ENCODE measurements at places on chromosomes 4 and X.

GRCh38 chr4:16642897-16643296, 255.5 kb downstream of the LDB2 start:
- DNase-seq: peak; percentile 12

GRCh38 chrX:10597871-10598270, 22.5 kb downstream of the MID1 start:
- peak; percentile 38 for DNase-seq

DNA sequence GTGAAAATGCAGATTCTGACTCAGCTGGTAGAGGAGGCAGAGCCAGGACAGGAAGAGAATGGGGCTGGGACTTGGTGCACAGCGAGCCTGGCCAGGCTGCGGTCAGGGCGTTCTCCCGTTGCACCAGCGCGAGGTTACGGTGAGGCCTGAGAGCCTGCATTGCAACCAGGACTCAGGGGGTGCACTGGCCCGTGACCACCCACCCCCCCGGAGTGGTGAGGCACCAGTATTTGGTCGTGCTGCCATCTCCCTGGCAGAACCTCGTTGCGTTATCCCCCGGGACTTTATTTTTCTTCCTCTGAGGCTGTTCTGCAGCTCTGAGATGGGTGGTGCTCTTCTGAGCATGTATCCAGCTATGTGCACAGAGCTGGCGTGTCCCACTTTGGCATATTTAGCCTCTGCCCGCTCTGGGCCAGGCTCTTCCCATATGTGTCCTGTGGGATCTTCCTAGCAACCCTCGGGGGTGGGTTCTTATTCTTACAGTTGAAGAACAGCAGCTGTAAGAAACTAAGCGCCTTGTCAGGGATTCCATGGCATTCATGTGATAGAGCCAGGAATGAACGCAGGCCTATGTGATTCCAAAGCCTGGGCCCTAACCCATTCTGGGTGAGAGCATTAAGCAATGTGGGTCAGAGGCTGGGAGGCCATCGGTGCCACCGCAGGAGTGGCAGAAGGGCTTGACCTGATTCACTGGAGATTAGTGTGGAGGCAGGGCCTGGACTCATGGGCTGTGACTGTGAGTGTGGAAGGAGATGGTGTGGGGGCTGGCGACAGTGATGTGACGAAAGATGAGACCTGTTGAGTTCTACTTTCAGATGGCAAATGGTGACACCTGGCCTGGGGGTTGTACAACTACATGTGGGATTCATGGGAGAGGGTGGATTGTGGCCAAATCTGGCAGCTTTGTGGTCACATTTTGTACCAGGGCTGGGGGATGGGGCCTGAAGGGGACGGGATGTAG, 3.1 kb downstream of the TADA2B start:
- DNase-seq: no peak

GRCh38 chr4:41460641-41461040, 77.3 kb upstream of the LIMCH1 start:
- no peak for DNase-seq

GRCh38 chr4:158652920-158653319, 18.8 kb downstream of the C4orf46 start:
- no peak for DNase-seq

DNA sequence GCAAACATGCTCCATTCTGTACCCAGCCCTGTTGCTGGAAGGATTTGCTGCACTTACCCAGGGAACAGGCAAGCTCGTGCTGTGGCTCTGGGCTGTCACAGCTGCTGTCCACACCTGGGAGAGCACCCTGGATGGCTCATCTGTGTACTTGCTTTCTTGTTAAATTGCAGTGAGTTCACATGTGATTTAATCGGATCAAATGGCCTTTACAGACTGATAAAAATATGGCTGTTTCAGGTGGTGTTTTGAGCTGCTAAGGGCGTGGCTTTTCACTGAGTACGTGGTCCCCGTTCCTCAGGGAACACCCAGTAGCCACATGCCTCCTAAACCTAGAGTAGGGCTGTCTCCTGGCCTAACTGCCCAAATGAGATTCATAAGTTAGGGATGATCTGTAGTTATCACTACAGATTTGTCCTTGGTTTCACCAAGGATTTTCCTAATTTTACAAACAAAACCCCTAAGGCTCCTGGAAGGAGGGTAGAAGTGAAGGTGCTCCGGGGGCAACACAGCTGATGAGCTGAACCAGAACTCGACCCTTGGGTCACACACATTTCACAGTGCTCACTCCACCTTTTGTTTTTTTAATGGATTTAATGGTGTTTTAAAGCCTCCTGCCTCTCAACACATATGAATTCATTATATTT, 13.7 kb downstream of the KLKB1 start:
- DNase-seq: no peak

DNA sequence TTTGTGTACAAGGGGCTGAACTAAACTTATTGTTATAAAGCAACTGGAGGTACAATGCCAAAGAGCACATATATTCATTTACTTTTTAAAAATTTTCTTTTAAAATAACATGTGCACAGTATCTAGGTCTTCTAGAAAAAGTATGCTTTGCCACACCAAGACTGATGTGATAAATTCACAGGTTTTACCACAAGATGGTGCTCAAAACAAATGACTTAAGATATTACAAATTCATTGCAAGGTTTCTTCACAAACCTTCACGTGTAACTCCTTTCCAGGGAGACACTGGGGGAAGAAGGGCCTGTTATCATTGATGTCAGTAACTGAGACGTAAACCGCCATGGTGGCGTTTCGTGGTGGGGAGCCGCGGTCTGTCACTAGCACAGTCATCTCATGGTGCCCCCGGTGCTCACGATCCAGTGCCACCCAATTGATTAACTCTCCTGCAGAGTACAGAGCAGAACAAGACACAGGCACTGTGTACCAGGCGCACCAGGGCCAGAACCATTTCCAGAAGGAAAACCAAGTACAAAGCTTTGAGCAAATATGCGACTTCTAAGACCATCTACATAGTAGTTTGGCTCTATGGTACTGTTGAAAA, 162.2 kb downstream of the DCHS2 start:
- DNase-seq: peak; percentile 24

DNA sequence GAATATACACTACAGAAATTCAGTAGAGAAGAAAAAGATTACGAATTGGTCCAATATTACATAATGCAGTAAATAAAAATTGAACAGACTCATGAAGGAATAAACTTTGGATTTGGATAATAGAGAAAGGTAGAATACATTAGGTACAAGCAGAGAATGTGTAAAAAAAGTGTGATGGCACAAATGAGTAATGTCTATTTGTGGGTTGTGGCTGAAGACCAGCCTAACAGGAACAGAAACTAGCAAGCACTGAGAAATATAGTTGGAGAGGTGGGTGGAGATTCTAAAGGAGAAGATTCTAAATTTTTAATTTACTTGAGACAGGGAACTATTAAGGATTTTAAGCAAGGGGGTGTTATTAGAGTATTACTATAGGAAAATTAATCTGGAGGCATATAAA, 15.2 kb upstream of the CLOCK start:
- DNase-seq: no peak

DNA sequence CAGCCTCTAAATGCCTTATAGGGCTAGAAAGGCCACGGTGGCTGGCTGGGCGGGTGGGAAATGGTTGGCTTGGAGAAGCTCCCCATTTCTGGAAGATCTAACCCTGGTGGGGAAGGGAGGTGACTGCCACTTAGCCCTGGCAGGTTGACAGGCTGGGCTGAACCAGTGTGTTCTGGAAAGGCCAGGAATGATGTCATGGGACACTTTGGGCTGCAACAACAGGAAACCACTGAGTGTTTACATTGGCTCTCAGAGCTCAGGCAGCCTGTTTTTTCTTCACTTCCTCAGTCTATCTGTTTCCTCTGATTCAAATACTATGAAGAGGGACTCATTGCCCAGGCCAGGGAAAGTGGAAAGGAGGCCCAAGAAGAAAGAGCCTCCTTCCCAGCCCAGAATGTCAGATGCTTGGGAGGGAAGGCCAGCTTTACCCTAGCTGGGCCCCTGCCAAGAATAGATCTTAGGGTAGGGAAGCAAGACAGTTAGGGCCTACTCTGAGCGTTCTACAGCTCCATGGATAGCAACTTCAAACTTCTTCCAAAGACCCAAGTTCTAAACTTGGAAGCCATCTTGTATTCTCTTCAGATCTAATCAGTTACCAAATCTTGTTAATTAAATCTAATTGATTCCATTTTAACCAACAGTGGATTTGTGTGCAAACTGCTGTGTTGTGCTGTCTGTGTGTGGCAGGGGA, 65.8 kb upstream of the MSN start:
- DNase-seq: no peak

DNA sequence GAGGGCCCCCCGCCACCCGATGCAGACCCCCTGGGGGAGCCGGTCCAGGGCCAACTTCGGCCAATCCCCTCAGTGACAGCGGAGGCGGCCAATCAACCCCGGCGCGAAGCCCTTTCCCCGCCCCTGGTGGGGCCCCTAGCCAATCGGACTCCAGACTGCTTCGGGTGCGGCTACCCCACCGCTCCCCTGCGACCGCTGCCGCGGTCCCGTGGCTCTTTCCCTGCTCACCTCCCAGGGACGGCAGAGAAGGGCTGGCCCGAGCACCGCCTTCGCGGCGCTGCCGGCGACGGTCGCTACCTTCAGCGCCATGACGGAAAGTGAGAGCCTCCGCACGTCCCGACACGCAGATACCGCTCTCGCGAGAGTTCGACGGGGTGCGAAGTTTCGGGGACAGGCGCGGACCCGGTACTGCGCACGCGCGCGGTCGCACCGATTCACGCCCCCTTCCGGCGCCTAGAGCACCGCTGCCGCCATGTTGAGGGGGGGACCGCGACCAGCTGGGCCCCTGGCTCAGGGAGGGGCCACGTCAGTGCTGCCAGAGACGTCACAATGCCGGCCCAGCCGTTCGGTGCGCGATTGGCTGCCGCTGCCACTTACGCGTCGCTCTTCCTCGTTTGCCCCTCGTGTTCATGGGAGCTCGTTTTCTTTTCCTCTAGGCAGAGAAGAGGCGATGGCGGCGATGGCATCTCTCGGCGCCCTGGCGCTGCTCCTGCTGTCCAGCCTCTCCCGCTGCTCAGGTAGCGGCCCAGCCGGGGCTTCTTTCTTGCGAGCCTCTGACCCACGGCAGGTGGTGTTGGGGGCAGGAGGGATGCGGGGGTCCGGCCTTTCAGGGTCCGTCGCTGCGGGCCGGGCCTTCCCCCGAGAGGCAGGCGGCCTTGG, at the start of the genes IDH3G and SSR4:
Gene IDH3G, minus strand, starts transcription at position 358 of the 879 bp plus-strand sequence. Its CDS starts 49 bp downstream, at position 309.
Gene SSR4, plus strand, starts transcription at position 651 of the 879 bp plus-strand sequence. Its CDS starts 20 bp downstream, at position 671.
- peak; percentile 99 for DNase-seq

- no peak for DNase-seq
Observed at GRCh38 chr4:6107114-6107791, 89.0 kb upstream of the C4orf50 start.

DNA sequence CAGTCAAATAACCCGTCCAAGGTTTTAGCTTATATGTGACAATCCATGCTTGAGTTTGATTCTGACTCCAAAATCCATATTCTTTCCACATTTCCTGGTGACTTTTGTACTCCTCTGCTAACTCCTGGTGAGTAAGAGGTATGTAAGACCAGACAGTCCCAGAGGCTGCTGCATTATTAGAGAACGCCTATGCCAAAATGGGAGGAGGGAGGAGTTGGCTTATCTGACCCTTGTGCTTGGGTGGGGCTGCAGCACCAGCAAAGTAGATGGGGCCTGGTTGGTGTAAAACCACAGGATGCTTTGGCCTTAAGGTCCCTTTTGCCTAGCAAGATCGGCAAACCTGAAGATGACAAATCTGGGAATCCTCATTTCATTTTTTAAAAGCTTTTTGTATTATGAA, 9.1 kb upstream of the RNF212 start:
- DNase-seq: no peak

- DNase-seq: no peak
Observed at GRCh38 chr4:88965053-88965452, 91.9 kb downstream of the FAM13A start.

- DNase-seq: no peak
Observed at GRCh38 chr4:188876881-188877280, 737.6 kb downstream of the TRIML1 start.

GRCh38 chr4:29058531-29058930, 1661.6 kb upstream of the PCDH7 start:
- no peak for DNase-seq

GRCh38 chr4:148787831-148788477, 345.7 kb upstream of the NR3C2 start:
- peak; percentile 12 for DNase-seq

DNA sequence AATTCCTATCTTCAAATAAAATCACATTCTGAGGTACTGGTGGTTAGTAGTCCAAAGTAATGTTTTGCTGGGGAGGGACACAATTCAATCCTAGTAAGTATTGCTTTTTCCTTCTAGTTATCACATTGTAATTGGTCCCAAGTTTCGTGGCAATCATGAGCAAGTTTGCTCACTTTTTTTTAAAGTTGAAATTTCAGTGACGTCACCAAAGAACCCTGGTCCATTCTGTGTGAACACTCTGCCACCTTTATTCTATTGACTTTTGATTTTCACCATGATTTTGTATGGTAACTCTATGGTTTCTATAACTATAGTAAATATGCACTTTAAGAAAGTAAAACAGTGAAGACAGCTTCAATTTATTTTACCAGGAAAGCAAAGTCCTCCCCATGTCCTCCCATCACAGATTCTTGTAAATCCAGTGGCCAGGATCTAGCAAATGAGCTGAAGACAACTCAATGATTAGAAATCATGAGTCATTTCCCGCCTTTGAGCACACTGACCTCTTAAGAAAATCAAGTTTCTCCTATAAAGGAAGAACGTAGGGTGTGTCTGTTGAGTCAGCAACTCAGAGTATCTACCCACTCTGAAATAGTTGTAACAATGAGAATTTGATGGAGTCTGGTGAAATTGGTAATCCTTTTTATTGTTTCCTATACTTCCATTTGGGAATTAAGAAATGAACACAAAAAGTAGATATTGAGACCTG, 1306.6 kb upstream of the PABPC4L start:
- no peak for DNase-seq

GRCh38 chr4:88457307-88458103, 586 bp downstream of the HERC5 start:
- peak; percentile 58 for DNase-seq

GRCh38 chr4:53535567-53535966, 55.7 kb downstream of the LNX1 start:
- no peak for DNase-seq

- DNase-seq: no peak
Observed at GRCh38 chr4:74890341-74890740, 42.6 kb upstream of the PARM1 start.

DNA sequence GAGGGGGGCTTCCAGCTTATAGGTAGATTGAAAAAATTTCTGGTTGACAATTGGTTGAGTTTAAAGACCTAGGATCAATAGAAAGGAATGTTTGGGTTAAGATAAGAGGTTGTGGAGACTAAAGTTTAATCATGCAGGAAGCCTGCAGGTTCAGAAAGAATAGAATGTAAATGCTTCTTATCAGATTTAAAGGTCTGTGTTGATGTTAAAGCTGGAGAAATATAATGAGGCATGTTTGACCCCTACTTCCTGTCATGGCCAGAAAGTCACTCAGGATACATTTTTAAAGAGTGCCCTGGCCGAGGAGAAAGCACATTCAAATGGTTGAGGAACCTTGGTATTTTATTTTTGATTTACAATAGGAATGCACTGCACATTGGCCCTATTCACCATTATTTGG, 3.9 kb upstream of the RRAGB start:
- no peak for DNase-seq

GRCh38 chrX:39855748-39856129, 242.0 kb downstream of the BCOR start:
- DNase-seq: no peak

- DNase-seq: no peak
Observed at GRCh38 chrX:153628665-153629064, 18.3 kb upstream of the DUSP9 start.

- no peak for DNase-seq
Observed at GRCh38 chr4:109576462-109576861, 16.4 kb downstream of the MCUB start.

- peak; percentile 64 for DNase-seq
Observed at GRCh38 chrX:110992611-110993010, 103.4 kb upstream of the PAK3 start.

GRCh38 chr4:85595796-85596559, 121.0 kb downstream of the ARHGAP24 start:
- DNase-seq: no peak

GRCh38 chrX:42664680-42665079, 113.3 kb downstream of the PPP1R2C start:
- DNase-seq: no peak
